MV-4-11 (cell line): ENCODE measurements at places on chromosomes 3 and 15.
A peak's percentile ranks its signal among the peaks of the same experiment; 100 is the strongest.

- no peak for DNase-seq
Observed at GRCh38 chr3:33358172-33358781, 81.0 kb downstream of the FBXL2 start.

DNA sequence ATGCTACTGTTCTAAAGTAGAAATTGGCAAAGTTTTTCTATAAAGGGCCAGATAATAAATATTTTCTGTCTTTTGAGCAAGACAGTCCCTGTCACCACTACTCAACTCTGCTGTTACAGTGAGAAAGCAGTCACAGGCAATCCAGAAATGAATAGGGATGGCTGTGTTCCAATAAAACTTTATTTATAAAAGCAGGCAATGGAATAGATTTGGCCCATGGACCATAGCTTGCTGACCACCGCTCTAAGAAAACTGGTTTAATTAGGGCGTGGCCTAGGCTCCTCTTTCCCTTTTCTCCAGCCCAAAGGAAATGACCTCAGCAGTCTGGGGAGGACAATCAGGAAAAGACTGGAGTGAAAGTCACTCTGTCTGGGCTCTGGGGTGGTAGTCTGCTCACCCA is 183.8 kb downstream of the MEGF11 start:
- no peak for DNase-seq

DNA sequence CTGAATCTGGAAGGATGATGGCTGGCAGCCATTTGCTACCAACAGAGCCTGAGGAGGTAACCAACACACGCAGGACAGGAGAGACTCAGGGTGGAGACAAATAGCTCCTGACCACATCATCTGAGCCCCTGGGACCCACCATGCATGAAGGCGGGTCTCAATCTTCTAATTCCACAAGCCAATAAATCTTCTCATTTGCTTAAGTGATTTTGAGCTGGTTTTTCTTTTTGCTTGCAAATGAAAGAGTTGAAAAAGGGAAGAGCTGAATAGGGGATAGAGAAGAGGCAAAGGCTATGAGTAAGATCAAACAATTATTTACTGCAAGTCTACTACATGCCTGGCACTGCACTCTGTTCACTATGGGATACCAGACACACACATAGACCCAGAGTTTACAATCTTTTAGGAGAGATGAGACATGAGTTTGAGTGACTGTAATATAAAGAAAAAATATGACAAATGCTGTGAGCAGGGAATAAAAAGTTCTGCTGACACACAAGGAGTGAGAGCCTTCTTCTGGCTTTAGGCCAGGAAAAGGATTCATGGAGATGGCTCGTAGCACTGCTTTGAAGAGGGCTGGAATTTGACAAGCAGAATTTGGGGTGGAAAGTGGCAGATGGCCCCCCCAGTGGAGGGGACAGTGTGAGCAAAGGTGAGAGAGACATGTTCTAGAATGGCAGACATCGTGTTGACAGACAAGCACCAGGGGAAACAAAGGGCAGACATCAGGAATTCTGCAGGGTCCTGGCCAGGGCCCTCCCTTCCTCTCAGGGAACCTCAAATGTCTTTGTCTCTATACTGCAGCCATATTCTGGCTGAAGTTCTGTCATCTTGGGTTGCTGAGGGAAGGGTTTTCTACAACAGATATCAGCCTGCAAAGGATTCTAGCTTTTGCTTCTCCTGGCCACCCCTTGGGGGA is 69.8 kb upstream of the WNT5A start:
- DNase-seq: no peak

DNA sequence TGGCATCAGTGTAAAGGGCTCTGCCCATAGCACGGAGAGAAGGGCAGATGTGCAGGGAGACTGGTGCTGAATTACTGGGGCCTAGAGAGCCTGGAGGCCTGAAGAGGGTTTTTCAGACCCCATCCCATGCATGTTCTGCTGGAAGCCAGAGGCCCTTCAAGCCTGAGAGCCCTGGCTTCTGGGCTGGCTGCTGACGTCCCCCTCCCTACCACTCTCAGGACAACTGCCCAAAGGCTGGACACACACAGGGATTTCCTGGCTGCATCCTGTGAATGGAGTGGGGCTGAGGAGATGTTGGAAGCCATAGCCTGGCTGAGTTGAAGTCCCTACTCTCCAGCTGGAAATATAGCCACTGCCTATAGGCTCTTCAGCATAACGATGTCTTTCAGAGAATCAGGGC is 16.9 kb upstream of the DOCK3 start:
- no peak for DNase-seq

DNA sequence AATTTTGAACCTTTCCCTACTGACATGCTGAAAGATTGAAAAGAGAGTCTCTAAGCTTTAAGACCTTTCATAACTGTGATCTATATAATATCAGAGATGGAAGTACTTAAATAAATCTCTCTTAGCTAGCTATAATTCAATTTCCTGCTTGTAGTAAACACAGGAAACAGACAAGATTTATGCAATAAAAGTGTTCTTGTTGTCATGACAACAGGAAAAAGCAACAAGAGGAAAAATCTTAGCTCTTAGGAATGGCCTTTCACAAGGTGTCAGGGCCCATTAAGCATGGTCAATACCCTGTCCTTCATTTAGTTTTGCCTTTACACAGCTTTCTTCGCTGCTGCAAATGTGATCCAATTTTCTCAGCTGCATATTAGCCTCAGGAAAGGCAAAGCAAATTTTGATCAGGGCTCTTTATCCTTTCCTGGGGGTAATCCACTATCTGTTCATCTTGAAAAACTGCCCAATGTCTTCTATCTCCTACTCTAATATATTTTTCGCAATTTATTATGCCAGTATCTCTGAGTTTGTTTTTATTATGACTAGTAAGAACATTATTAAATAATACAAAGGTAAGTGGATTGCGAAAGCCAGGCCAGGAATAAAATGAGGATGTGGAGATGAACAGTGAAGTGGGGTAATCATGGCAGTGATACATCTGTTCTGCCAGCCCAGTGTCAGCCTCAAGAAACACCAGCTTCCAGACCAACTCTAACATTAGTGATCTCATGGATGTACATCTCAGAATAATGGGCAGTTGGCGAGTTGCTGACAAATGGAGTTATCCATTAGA is 28.7 kb downstream of the SIDT1 start:
- DNase-seq: no peak

DNA sequence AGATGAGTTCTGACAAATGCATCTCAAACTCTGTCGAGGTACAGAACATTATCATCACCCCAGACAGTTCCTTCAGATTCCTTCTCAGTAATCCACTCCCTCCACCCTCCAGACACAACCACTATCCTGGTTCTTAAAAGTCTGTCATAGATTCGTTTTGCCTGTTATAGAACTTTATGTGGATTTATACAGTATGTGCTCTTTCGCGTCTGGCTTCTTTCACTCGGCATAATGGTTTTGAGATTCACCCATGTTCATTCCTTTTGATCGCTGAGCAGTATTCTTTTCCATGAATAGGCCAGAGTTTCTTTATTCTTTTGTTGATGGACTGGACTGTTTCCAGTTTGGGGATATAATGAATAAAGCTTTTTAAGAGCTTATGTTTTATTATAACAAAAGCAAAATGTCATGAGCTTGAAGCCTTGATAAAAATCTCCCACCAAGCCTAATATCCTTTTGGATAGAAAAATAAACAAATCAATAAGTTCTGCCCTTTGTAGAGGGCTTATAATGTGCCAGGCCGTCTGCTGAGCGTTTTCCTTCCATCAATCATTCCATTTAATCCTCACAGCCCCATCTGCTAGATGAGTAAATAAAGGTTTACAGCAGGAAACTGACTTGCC is 21.3 kb upstream of the RFTN1 start:
- DNase-seq: no peak

- no peak for DNase-seq
Observed at GRCh38 chr3:95088464-95088863, 1025.6 kb downstream of the NSUN3 start.

DNA sequence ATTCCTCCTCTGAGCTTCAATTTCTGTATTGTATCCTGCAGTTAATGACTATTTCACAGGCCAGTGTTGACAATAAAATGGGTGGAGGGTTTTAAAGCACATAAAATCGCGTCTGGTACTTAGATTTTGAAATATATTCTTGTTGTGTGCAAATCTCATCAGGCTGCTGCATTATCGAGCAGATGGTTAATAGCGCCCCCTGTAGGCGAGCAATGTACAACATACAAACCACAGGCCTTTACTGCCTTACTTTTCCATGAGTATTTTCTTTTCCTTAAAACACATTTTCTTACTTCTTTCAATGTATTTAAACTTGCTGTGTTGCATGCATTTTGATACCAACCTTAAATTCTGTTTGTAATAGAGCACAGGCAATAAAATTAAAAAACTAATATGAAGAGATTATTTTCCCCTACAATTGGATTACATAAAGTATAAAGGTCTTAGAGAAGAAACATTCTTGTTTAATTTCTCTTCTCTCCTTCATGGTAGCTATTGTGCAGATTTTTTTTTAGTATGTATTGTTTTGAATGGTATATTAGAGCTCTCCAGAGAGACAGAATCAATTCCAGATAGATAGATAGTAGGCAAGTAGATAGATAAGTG is 608.4 kb downstream of the CADM2 start:
- peak; percentile 44 for DNase-seq

DNA sequence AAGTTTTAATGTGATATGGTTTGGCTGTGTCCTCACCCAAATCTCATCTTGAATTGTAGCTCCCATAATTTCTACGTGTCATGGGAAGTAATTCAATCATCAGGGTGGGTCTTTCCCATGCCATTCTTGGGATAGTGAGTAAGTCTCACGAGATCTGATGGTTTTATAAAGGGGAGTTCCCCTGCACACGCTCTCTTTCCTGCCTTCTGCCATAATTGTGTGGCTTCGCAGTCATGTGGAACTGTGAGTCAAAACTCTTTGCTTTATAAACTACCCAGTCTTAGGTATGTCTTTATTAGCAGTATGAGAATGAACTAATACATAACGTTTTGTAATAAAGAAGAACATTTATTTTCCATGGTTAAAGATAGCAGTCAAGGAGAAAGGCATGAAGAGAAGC is 39.2 kb upstream of the GOLIM4 start:
- no peak for DNase-seq

- peak; percentile 69 for DNase-seq
Observed at GRCh38 chr15:60795889-60796288, 316.9 kb upstream of the ICE2 start.

DNA sequence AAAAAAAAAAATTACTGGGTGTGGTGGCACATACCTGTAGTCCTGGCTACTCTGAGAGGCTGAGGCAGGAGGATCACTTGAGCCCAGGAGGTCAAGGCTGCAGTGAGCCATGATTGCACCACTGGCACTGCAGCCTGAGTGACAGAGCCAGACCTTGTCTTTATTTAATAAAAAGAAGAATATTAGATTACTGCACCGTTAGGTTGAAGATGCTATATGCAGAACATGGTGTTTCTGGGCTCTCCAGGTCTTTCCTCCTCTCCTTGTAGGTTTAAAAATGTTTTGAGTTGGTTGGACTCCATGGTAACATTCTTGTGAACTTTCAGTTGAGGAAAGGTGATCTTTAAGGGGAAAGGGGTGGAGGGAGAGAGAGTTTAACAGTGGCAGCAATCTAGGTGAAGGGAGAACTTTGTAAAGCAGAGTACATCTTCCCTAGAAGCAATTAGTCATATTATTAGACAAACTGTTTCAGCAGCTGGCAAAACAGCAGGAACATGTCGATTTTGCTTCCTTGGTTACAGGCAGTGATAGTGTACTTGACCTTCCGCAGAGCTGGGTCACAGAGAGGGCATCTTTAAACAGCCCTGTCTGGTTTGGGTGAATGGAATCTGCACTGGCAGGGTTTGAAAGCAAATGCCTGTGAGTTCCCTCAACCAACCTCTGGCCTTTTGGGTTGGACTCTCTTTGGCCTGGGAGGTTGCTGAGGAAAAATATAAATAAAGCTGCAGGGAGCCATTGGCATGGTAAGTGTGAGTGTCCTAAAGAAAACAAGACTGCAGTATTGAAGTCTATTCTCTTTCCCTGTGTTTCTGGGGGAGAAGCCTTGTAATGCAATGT is 42.8 kb downstream of the NR2C2 start:
- DNase-seq: peak; percentile 41

DNA sequence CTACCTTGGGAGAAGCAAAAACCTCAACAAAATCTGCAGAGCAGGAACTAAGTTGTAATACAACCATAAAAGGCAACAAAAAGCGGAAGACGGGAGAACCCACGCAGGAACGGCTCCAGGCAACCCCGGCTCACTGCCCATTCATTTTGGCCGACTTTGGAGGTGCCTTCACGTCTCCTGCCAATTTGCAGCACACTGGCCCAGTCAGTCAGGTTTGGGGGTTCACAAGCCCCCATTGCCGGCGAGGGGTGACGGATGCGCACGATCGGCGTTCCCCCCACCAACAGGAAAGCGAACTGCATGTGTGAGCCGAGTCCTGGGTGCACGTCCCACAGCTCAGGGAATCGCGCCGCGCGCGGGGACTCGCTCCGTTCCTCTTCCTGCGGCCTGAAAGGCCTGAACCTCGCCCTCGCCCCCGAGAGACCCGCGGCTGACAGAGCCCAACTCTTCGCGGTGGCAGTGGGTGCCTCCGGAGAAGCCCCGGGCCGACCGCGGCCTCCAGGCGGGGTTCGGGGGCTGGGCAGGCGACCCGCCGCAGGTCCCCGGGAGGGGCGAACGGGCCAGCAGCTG is 463 bp downstream of the TERC start:
- DNase-seq: peak; percentile 87

DNA sequence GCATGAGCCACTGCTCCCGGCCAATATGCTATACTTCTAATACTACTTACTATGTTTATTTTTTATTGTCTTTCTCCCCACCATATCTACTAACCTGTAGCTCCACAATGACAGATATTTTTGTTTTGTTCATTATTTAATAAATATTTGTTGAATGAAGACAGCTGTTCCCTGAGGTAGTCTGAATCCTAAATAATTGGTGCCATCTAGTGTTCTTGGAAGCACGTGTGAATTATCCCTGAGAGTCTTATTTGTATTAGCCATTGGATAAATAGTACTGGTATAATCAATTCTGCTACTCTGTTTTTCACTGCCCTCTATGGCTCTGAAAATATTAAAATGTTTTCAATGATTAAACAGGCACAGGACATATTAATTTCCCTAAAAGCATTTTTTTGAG is 5.6 kb upstream of the APPL1 start:
- no peak for DNase-seq

GRCh38 chr3:42556089-42556632 is 25.6 kb downstream of the SEC22C start:
- peak; percentile 18 for DNase-seq

DNA sequence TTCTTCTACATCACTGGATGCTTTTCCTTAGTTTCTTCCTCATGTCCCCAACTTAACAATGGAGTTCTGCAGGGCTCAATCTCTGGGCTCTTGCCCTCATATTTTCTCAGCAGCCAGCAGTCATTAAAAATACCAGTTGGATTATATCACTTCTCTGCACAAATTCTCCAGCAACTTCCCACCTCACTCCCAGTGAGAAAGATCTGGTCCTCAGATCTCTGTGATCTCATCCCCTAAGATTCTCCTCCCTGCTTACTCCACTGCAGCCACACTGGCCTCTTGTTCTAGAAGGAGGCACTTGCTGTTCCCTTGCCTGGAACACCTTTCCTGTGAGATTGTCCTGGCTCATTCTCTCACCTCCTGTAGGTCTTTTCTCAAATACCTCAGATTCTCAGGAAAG is 6.1 kb downstream of the ERICH6 start:
- no peak for DNase-seq

DNA sequence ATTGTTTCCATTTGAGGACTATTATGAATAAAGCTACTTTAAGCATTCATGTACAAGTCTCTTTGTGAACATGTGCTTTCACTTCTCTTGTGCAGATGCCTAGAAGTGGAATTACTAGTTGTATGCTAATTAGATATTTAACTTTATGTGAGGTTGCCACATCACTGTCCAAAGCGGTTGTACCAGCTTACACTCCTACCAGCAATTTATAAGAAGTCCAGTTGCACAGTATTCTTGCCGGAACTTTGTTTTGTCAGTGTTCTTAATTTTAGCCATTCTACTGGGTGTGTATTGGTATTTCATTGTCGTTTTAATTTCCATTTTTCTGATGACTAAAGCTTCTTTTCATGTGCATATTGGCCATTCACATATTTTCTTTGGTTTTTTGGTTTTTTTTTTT is 29.1 kb downstream of the SEMA3G start:
- peak; percentile 71 for DNase-seq
